ENCODE measurements at places on chromosomes 6 and 20.
A peak's percentile ranks its signal among the peaks of the same experiment; 100 is the strongest.

GRCh38 chr20:21569586-21569985, 55.7 kb upstream of the NKX2-2 start:
- no peak overlapping the region for H3K4me3 ChIP-seq
- no peak overlapping the region for H3K27ac ChIP-seq
- no peak for DNase-seq
- peaks cover 44% of the 10 kb centered on the region for H3K27me3 ChIP-seq

GRCh38 chr6:129889580-129889979, 28.5 kb upstream of the TMEM244 start:
- H3K4me3 ChIP-seq: no peak overlapping the region
- H3K27ac ChIP-seq: no peak overlapping the region
- no peak for DNase-seq
- H3K4me1 ChIP-seq: peaks cover 8% of the 10 kb centered on the region
- no peaks in the 10 kb centered on the region for H3K36me3 ChIP-seq

GRCh38 chr20:10521068-10521831, 86.1 kb downstream of the SLX4IP start:
- H3K4me3 ChIP-seq: no peak overlapping the region
- no peak overlapping the region for H3K27ac ChIP-seq
- no peak for DNase-seq
- no peaks in the 10 kb centered on the region for H3K27me3 ChIP-seq
- H3K4me1 ChIP-seq: peaks cover 16% of the 10 kb centered on the region

DNA sequence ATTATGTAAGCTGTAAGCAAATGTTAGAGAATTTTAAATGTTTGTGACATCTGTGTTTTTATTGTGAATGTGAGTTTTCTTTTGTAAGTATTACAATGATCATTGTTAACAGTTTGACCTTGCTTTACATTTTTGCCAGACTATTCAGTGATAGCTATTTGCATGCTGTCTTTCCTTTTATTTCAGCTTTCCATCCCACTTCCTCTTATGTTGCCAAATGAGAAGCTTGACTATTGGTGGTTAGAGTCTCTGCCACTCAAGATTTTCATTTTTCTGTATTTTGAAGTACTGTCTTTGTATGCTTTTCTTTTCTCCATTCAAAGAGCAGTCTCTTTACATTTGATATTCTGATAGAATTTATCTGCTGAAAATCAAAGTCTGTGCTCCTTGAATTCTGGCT, 104.1 kb downstream of the PRIM2 start:
- no peaks in the 10 kb centered on the region for H3K27me3 ChIP-seq
- H3K4me3 ChIP-seq: no peak overlapping the region
- no peak for DNase-seq
- no peak overlapping the region for H3K27ac ChIP-seq
- peaks cover 22% of the 10 kb centered on the region for H3K4me1 ChIP-seq

DNA sequence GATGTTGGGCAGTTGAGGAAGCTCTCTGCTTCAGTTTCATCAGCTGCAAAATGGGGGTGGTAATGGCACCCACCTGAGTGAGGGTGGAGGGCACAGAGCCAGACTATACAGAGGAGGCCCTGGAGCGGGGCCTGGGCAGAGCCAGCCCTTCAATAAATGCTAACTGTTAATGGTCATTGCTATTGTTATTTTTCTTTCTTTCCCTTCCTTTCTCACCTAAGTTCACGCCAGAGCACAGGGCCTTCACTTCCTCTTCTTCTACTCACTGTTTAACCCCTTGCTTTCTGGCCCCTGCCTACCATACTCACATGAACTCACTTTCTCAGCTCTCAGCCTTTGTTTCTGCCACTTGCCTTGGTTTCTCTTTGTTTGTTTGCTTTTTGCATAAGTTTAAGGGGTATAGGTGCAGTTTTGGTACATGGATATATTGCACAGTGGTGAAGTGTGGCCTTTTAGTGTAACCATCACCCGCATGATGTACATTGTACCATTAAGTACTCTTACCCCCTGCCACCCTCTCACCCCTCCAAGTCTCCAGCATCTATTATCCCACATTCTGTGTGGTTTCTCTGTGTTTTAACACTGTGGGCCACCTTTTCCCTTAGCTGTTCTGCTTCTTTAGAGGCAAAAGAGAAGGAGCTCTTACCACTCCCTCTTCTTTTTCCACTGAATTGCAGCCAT, 7.5 kb upstream of the RREB1 start:
- H3K4me3 ChIP-seq: no peak overlapping the region
- no peaks in the 10 kb centered on the region for H3K27me3 ChIP-seq
- no peaks in the 10 kb centered on the region for H3K36me3 ChIP-seq
- H3K27ac ChIP-seq: no peak overlapping the region
- H3K4me1 ChIP-seq: peaks cover 13% of the 10 kb centered on the region

- no peak overlapping the region for H3K27ac ChIP-seq
- peaks cover 18% of the 10 kb centered on the region for H3K4me1 ChIP-seq
- H3K27me3 ChIP-seq: no peaks in the 10 kb centered on the region
Measured at GRCh38 chr6:8069151-8069550, 5.0 kb upstream of the BLOC1S5 start.

- H3K4me3 ChIP-seq: no peak overlapping the region
- no peak for DNase-seq
- H3K4me1 ChIP-seq: no peaks in the 10 kb centered on the region
- H3K27me3 ChIP-seq: no peaks in the 10 kb centered on the region
- no peaks in the 10 kb centered on the region for H3K36me3 ChIP-seq
- H3K27ac ChIP-seq: no peak overlapping the region
Measured at GRCh38 chr6:18632670-18633410, 245.7 kb downstream of the RNF144B start.

DNA sequence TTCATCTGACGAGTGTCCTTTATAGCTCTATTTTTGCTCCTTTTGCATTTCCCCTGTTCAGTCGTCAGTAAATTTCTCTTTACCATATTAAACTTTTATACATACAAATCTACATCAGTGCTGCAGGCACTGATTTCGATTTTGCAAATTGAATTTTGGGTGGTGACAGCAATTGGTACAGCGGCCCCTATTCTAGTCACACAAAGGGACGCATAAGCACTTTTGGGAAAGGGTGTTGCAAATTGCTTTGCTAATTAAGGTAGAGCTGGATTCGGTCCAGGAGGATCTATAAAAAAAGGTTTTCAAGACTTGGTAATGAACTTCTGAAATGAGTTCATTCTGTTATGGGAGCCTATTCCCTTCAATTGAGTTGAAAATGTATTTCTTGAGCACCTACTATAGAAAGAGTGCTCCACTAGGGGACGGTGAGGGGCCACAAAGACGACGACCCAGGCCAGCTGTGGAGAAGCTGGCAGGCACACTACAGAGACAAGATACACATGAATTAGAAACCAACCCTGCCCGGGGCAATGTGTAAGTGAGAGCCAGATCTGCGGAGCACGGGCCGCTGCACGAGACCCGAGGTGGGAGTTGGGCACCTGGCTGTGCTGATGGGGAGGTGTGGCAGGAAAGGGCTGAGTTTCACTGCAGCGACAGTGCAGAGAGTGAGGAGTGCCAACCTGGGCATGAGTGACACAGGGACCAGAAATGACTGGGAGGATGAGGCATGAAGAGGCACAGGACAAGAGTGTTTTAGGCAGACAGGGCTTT, 5.4 kb downstream of the UQCC2 start:
- H3K4me1 ChIP-seq: peaks cover 56% of the 10 kb centered on the region
- DNase-seq: no peak
- H3K36me3 ChIP-seq: peaks cover 34% of the 10 kb centered on the region
- H3K27me3 ChIP-seq: no peaks in the 10 kb centered on the region
- peak overlapping the region; percentile 49 for H3K27ac ChIP-seq

- no peak for DNase-seq
- no peak overlapping the region for H3K4me3 ChIP-seq
- H3K4me1 ChIP-seq: peaks cover 11% of the 10 kb centered on the region
- H3K27ac ChIP-seq: peak overlapping the region; percentile 14
- peaks cover 6% of the 10 kb centered on the region for H3K27me3 ChIP-seq
Measured at GRCh38 chr20:48624315-48625020, 203.3 kb downstream of the PREX1 start.

GRCh38 chr20:14721926-14722452, 384.6 kb upstream of the FLRT3 start:
- no peaks in the 10 kb centered on the region for H3K4me1 ChIP-seq
- H3K4me3 ChIP-seq: no peak overlapping the region
- no peaks in the 10 kb centered on the region for H3K36me3 ChIP-seq

GRCh38 chr6:12132351-12133222, 120.5 kb downstream of the HIVEP1 start:
- H3K4me3 ChIP-seq: no peak overlapping the region
- no peak for DNase-seq
- H3K36me3 ChIP-seq: peaks cover 22% of the 10 kb centered on the region
- H3K27me3 ChIP-seq: no peaks in the 10 kb centered on the region

DNA sequence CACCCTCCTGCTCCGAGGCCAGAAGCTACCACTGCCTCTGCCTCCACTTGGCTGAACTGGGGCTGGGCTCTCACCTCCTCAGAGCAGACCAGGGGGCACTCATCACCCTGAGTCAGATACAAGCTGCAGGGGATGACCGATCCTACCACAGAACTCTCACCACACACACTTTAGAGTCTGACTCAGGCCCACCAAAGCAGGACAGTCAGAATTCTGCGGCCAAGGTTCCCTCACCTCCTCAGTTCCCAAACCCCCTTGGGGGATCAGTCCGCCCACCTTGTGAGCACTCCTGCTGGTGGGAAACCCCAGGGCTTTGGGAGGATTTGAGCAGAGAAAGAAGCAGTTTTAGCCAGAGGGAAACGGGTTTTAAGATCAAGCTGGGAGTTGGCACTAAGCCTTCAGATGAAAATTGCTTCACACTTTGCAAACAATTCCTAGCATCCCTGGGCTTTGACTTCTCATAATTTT, 587.8 kb upstream of the JAG1 start:
- DNase-seq: no peak
- no peak overlapping the region for H3K4me3 ChIP-seq
- H3K4me1 ChIP-seq: no peaks in the 10 kb centered on the region
- no peaks in the 10 kb centered on the region for H3K36me3 ChIP-seq

DNA sequence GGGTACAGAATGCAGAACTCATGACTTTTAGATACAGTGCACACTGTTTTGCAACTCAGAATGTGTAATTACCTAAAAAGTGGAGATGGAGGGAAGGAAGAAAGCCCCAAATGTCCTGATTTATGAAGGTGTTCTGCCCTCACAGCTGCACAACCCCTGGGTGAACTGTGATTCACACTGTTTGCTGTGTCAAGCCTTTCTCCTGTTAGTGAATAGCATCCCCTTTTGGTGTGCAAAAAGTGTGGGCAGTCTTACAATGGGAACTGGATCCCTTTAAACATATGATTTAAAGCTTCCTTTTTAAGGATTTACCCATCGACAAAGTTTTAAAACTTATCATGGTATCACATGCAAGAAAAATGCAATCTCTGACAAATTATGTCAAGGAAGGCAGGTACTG, 633.4 kb upstream of the EPHA7 start:
- no peak overlapping the region for H3K27ac ChIP-seq
- no peak overlapping the region for H3K4me3 ChIP-seq
- no peaks in the 10 kb centered on the region for H3K36me3 ChIP-seq

DNA sequence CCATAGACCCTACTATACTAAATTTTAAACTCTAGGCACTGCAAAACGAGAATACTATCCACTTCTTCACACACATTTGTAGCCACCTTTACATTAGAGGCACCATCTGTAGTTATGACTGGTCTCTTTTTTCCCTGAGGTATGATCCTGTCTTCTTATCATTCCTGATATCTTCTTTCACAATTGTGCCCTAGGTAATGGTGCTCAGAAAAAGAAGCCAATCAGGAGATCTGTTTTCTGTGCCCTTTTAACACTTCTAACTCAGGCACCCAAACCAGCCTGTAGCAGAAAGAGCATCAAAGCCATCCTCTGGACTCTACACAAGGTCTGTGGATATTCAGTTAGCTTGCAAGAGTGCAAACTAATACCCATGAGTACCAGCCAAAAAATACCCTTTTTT, 149.7 kb upstream of the SGK1 start:
- no peak for DNase-seq
- no peaks in the 10 kb centered on the region for H3K36me3 ChIP-seq
- H3K4me3 ChIP-seq: no peak overlapping the region
- H3K4me1 ChIP-seq: peaks cover 1% of the 10 kb centered on the region

GRCh38 chr6:167285077-167285770, 5.9 kb upstream of the UNC93A start:
- peaks cover 13% of the 10 kb centered on the region for H3K27me3 ChIP-seq
- DNase-seq: no peak
- no peaks in the 10 kb centered on the region for H3K4me1 ChIP-seq
- no peaks in the 10 kb centered on the region for H3K36me3 ChIP-seq
- H3K27ac ChIP-seq: no peak overlapping the region

DNA sequence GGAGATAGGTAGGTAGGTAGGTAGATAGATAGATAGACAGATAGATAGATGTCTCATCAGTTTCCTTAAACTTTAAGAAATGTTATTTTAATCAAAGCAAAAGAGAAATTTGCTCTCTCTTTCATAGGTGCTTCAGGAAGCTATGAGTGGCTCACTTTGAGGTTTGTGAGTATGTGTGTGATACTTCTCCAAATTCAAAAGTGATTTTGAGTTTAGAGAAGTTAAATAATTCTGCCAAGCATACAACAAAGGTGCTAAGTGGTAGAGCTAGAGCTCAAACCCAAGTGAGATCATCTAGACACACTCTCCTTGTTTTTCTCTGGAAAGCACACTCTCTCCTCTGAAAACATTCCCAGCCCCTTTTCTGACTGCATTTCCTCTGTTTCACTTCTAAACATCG, 156.2 kb downstream of the EDN1 start:
- H3K27me3 ChIP-seq: peaks cover 29% of the 10 kb centered on the region
- no peaks in the 10 kb centered on the region for H3K4me1 ChIP-seq
- no peak for DNase-seq
- H3K27ac ChIP-seq: no peak overlapping the region

- H3K4me1 ChIP-seq: peaks cover 53% of the 10 kb centered on the region
- no peaks in the 10 kb centered on the region for H3K27me3 ChIP-seq
- peak overlapping the region; percentile 10 for H3K4me3 ChIP-seq
- DNase-seq: no peak
- H3K27ac ChIP-seq: peak overlapping the region; percentile 1
- no peaks in the 10 kb centered on the region for H3K36me3 ChIP-seq
Measured at GRCh38 chr6:11412011-11412424, 125.5 kb upstream of the TMEM170B start.

GRCh38 chr20:40019510-40019909, 669.5 kb downstream of the MAFB start:
- no peak overlapping the region for H3K4me3 ChIP-seq
- no peaks in the 10 kb centered on the region for H3K4me1 ChIP-seq
- no peak overlapping the region for H3K27ac ChIP-seq
- H3K36me3 ChIP-seq: no peaks in the 10 kb centered on the region
- DNase-seq: no peak

Measured in stimulated activated naive B cell treated with anti-CD40 and anti-IgM and Interleukin-4, amounts not matched to agents 10 μg/mL and 1 μg/mL and 100 μg/mL, for 72 hours (primary cell).